T-helper 2 cell (primary cell): ENCODE measurements at places on chromosomes 16 and 17.
A peak's percentile ranks its signal among the peaks of the same experiment; 100 is the strongest.

- peak; percentile 14 for DNase-seq
Measured at GRCh38 chr16:54447576-54448440, 161.2 kb upstream of the IRX3 start.

DNA sequence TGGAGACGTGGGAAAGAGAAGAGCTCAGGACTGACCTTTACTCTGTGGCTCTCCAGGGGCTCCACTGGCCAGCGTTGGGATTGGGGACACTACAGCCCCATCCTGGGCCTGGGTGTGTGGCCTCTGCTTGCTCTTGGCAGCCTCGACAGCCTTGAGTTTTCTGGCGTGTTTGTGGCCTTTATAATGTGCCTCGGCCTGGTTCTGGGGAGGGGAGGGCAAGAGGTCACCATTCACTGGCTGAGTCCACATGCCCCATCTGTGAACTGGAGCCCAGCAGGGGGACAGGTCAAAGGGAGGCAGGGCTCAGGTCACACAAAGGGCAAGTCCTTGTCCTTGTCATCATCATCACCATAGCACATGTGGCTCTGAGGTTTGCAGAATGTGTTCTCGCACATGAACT lies 11.7 kb downstream of the NKIRAS2 start:
- DNase-seq, result no peak

DNA sequence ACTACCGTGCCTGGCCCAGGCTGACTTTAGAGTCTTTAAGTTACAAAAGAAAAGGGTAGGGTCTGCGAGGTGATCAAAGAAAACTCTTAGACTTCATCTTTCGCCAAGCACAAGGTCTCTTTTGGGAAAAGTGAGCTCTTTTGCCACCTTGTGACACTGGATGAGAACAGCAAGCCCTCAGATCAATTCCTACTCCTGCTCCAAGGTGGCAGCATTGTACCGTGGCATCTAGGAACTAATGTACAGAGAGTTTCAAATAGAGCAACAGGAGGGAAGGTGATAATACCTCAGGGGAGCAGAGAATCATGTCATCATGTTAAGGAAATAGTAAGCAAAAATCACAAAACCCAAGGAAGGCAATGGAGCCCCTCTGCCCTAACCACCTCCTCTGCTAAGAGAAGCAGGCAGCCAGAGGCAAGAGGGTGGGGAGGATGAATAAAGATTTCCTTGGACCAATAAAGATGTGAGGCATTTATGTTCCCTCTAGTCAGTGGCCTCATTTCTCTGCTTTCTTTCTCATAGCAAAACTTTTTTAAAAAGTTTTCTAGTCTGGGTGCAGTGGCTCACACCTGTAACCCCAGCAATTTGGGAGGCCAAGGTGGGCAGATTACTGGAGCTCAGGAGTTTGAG lies 2.1 kb upstream of the C17orf78 start:
- peak; percentile 29 for DNase-seq

GRCh38 chr17:76791053-76791980 lies 53.4 kb downstream of the MFSD11 start:
- DNase-seq, result no peak

DNA sequence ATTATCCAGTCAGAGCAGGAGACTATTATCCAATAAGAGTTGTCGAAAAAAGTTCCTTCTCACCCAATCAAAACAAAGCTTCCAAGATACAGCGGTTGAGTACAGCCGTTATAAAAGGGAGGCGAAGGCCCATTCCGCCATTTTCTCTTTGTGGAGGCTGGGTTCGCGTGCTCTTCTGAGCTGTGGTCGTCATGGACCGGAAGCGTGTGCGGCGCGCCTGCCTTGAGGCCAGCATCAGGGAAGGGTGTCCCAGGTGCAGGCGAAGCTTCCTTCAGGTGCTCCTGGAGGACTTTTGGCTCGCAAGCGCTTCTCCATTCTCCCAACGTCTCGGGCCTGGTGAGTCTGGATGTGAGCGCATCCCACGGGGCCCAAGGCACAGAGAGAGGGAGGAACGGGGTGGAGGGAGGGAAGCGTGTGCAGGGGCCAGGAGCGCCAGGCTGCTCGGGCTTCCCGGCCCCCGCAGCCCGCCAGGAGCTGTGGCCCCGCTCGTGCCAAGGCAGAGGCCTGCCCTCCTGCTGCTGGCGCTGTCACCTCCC lies 99.2 kb downstream of the GOSR1 start:
- DNase-seq, result no peak

DNA sequence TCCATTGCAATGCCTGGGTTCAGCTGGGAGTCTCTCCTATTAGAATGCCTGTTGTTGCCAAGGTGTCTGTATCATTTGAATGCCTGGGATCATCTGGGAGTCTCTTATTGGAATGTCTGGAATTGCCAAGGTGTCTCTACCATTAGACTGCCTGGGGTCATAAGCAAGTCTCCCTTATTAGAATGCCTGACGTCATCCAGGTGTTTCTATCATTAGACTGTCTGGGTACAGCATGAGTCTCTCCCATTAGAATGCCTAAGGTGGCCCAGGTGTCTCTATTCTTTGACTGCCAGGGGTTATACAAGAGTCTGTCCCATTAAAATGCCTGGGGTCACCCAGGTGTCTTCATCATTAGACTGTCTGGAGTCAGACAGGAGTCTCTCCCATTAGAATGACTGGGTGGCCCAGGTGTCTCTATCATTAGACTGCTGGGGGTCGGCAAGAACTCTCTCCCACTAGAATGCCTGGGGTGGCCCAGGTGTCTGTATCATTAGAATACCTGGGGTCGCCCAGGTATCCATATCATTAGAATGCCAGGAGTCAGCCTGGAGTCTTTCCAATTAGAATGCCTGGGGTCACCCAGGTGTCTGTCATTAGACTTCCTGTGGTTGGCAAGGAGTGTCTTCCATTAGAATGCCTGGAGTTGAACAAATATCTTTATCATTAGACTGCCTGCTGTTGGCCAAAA lies 2274.0 kb downstream of the TP53TG3F start:
- DNase-seq, result no peak

- no peak for DNase-seq
Measured at GRCh38 chr17:42518046-42518754, 17.8 kb upstream of the NAGLU start.

GRCh38 chr16:21523411-21524067 lies 75.8 kb upstream of the METTL9 start:
- no peak for DNase-seq

DNA sequence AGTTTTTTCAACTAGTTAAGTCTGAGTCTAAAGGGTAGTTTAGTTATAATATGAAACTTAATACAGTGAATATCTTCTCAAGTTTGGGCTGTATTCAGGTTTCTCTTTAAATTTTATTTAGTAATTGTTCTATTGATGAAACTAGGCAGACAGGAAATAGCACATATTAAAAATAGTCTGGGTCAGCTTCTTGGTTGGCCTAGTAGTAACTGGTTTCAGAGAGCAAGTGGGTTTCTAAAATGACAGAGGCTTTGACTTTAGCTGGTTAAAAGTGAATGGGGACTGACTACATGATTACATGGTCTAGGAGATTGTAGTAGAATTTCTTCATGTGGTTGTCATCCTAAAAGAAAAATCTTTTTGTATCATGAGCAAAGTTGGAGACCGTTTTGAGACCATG lies 46.8 kb downstream of the OMG start:
- no peak for DNase-seq

GRCh38 chr17:54863176-54863575 lies 37.5 kb upstream of the TOM1L1 start:
- no peak for DNase-seq

- no peak for DNase-seq
Measured at GRCh38 chr16:11757671-11758545, 15.3 kb upstream of the TXNDC11 start.

DNA sequence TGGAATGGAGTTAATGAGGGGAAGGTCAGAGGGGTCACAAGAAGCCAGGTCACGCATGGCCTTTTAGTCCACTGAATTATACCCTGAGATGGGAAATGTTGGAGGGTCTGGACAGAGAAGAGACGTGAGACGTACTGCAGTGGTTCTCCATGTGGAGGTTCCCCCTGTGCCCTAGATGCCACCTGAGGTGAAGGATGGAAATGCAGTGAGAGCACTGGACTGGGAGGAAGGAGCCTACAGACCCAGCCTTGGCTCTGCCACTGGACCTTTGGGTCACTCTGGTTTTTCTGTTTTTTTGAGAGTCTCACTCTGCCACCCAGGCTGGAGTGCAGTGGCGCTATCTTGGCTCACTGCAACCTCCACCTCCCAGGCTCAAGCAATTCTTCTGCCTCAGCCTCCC lies 1.8 kb upstream of the PLSCR3 start:
- no peak for DNase-seq

DNA sequence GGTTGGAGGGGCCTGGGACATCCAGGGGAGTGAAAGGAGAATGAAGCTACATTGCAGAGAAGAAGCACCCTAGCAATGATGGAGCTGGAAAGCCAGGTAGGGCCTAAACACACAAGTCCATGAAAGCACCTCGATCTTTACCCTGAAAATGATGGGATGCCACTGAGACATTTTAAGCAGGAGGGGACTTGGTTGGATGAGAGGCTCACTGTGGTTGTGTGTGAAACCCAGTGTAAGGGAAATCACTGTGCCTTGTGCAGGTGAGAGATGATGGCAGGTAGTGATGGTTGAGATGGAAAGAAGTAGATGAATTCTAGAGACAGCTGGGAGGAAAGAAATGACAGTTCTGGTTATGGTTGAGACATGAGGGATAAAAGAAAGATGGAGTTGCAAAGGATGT lies 132.9 kb upstream of the CACNG3 start:
- no peak for DNase-seq

DNA sequence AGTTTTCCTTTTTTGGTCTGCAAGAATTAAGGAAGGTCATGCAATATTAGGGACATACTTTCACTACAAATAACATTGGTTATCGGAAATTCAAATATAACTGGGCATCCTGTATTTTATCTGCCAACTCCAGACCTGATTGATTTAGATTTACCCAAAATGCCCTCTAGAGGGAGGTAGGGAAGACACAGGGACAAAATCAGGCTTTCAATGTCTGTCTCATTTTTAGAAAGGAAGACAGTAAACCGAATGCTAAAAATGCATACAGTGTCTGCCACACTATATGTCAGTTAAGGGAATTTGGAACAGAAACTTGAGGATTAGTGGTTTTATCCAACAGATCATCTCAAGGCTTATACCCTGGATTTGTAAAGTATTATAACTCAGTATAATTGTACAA lies 161.7 kb upstream of the SOX9 start:
- DNase-seq, result no peak

- DNase-seq, result no peak
Measured at GRCh38 chr16:81595629-81596292, 151.2 kb downstream of the CMIP start.

DNA sequence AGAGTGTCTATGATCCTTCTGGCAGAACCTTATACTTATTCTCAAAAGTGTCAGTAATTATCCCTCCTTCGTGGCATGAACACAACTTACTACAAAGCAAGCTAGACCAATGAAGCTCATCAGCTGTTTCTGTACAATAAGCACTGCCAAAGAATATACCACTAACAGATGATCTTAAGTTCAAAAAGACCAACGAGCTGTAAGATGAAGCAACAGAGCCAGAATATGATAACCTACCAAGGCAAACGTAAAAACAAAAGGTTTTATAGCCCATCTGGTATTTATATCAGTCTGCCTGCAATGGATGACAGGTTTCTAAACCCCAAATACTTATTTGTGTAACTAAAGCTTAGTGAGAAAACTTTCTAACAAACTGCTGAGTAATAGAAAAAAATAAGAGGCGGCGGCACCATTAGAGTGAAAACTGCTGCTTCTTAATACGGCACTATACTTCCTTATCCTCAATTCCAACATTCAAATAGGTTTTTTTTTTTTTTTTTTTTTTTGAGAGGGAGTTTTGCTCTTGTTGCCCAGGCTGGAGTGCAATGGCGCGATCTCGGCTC lies 22.1 kb downstream of the NME2 start:
- DNase-seq, result no peak

GRCh38 chr16:83609178-83609577 lies 198.6 kb upstream of the HSBP1 start:
- DNase-seq, result no peak

- DNase-seq, result no peak
Measured at GRCh38 chr17:40862985-40863733, 3.9 kb downstream of the KRT12 start.

- DNase-seq, result peak; percentile 80
Measured at GRCh38 chr17:37358830-37359681, 16.7 kb upstream of the C17orf78 start.

DNA sequence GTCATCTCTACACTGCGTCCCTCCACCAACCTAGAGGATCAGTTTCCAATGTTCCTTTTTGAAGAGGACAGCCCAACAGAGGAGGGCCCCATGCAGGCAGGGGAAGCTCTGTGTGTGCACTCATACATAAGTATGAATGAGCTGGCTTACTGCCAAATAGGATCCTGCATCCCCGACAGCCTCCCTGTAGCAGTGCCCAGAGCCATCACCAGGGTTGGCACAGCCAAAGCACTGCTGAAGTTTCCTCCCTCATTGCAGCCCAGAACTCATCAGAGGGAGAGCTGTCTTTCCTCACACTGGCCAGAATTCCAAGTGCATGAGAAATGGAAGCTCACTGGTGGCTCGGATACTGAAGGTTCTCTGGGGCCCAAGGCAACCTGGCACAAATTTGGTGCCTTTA lies 114.4 kb downstream of the ASIC2 start:
- DNase-seq, result no peak

GRCh38 chr17:80220736-80221215 lies 549 bp downstream of the SLC26A11 start:
- DNase-seq, result peak; percentile 19

DNA sequence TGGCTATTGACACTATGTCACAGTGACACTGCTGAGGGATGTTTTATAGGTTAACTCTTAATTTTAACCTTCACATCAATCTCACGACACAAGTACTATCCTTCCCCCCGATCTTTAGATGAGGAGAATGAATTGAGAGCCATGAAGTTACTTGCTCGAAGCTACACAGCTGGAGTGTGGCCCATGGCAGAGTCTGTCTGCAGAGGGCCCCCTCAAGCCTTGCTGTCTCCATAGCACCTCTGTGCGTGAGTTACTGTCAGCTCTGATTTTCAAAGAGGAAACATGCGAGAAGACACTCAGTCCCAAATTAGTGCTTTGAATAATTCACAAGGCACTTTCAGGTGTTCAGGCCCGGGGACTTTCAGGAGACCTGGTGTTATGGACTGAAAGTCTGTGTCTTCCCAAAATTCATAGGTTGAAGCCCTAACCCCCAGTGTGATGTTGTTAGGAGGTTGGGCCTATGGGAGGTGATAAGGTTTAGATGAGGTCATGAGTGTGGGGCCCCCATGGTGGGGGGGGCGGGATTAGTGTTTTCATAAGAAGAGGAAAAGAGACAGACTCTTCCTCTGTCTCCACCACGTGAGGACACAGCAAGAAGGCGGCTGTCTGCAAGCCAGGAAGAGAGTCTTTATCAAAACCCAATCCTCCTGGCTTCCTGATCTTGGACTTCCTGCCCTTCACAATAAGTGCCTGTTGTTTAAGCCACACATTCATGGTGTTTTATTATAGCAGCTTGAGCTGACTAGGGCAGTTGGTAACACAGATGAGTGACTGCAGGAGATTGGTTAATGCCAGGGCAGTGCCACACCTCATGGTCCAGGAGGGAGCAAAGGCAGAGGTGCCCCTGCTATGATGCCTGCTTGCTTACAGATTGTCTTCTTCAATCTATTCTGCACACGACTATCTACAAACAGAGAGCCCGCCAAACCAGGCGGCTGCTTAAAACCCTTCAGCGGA lies 281.8 kb downstream of the HAPSTR1 start:
- no peak for DNase-seq

- DNase-seq, result no peak
Measured at GRCh38 chr17:72723711-72724110, 368.8 kb downstream of the SLC39A11 start.
